ENCODE measurements at places on chromosomes 13 and 19.

GRCh38 chr19:11142528-11143171, 12.9 kb downstream of the SPC24 start:
- peak; percentile 69 for DNase-seq

- no peak for DNase-seq
These were observed 3.4 kb downstream of the PBX4 start for GRCh38 chr19:19615086-19615485.

DNA sequence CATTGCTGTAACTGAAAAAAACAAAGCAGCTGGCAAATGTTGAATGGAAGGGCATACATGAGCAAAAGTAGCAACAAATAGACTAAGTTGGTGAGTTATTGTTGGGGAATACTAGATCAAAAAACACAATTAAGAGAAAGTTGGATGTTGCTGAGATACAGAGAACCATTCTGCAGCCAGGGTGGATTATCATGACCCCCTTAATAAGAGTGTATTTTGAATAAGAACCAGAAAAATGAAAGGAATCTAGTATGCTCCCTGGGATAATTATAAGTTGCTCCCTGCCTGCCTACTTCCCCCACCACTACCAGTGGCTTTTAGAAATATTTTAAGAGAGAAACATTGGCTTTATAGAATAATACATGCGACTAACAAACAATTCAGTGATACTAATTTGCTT, 14.5 kb upstream of the TRPC4 start:
- no peak for DNase-seq

DNA sequence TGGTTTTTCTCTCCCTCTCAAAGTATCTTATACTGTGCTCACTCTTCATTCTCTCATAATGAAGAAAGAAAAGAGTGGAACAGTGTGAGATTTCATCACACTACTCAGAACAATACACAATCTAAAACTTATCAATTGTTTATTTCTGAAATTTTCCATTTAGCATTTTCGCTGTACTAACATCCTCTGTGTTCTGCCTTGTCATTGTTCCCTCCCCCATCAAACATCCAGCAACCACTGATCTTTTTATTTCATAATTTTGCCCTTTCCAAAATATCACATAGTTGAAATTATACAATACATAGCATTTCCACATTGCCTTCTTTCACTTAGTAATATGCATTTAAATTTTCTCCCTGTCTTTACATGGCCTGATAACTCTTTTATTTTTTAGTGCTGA, 658.7 kb downstream of the SLITRK1 start:
- no peak for DNase-seq

GRCh38 chr19:1955171-1956121, 14.5 kb downstream of the CSNK1G2 start:
- no peak for DNase-seq

- DNase-seq, result no peak
These were observed 353.5 kb downstream of the DACH1 start for GRCh38 chr13:71513411-71514033.

GRCh38 chr19:48053856-48054255, 10.0 kb upstream of the CABP5 start:
- no peak for DNase-seq

DNA sequence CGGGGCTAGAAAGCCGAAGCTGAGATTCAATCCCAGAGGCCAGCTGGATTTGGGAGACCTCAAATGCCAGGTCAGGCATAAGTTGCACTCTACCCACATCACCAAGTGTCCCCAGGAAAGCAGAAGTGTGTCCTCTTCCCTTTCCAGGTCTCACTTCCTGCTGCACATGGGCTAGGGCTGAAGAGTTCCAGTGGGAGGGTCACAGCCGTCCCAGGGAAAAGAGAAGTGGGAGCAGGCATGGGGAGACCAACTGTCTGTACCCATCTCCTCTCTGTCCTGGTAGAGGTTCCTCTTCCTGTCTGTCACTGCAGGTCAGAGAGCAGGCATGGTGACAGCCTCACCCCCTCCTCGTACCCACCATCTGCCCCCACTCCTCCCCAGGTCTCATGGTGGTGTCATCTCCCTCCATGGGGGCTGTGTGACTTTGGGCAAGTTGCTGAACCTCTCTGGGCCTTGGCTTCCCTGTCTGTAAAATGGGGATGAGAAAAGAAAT, 14.8 kb downstream of the AXL start:
- no peak for DNase-seq

GRCh38 chr13:33261387-33262061, 24.0 kb downstream of the STARD13 start:
- DNase-seq, result no peak

DNA sequence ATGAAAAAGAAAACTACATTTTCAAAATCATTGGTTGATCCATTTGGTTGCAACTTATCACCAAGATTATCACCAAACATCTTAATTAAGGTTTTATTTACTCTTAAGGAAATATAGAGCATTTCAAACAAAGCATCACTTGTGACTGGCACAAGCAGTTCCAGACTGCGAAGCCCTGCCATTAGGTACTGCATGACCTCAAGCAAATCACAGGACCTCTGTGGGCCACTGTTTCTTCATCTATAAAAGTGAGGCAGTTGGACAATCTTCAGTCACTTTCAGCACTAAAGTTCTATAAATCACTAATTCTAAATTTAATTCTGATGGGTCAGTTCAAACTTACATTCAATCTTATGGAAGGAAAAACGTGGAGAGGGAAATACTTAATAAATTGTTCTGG, 2.0 kb downstream of the ELF1 start:
- peak; percentile 70 for DNase-seq

DNA sequence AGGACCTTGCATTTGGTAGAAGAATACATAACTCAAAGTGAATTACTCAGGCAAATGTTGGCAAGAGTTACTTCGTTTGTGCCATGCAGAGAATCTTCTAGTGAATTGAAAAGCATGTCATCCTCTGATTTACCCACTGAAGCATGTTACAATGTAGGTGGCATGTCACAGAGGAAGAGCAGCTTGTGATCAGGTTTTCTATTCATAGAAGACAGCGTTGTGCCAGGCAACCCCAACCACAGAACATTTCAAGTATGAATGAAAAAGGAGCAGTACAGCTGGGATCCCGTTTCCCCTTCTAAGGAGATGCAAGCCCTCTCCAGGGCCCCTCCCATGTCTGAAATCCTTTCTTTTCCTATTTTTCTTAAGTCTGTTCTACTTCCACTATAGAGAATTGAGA, 6.0 kb upstream of the KATNAL1 start:
- DNase-seq, result no peak

DNA sequence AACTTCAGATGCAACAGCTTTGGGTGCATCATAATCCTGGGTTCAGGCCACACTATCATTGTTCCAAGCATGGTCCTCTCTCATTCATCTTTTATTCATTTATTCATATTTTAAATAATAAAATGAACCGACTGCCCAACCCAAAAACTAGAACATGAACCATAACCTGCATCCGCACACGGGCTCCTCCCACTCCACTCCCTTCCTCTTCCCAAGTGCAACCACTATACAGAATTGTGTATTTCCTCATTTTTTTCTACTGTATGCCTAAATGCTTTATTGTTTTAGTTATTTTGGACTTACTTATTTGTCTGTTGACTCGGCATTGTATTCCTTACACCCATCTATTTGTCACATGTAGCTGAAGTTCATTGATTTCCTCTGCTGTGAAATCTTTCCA, 30.7 kb upstream of the POMP start:
- no peak for DNase-seq

DNA sequence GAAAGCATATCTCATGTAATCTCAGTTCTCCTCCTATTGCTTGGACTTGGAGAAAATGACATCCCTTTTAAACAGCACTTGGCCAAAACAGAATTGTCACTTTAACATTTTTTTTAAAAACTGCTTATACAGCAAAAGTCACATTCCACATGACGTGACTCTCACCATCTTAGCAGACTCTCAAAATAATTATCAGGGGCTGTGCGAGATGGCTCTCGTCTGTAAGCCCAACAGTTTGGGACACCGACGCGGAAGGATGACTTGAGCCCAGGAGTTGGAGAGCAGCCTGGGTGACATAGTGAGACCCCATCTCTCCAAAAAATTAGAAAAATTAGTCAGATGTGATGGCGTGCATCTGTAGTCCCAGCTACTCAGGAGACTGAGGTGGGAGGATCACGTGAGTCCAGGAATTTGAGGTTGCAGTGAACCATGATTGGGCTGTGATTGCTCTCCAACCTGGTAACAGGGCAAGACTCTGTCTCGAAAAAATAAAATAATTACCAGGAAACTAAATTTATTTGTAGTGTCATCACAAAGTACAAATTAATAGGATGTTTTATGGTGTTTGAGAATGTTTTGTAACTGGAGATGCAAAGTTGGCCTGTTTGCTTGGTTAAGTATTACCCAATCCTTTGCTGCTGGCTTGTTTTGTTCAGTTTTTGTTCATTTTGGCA, 8.8 kb downstream of the SAFB start:
- no peak for DNase-seq

GRCh38 chr13:20336761-20337160, 104.6 kb upstream of the GJB6 start:
- no peak for DNase-seq

- peak; percentile 68 for DNase-seq
These were observed 11.4 kb upstream of the IGFL1 start for GRCh38 chr19:46218160-46218559.

GRCh38 chr19:56111601-56112312, 9.3 kb downstream of the ZNF787 start:
- DNase-seq, result no peak

GRCh38 chr13:30234619-30235162, 72.7 kb downstream of the KATNAL1 start:
- no peak for DNase-seq

- DNase-seq, result peak; percentile 99
These were observed 31.4 kb downstream of the CERS4 start for GRCh38 chr19:8240274-8241229.

- DNase-seq, result no peak
These were observed 207.5 kb downstream of the ENOX1 start for GRCh38 chr13:43579321-43579720.

DNA sequence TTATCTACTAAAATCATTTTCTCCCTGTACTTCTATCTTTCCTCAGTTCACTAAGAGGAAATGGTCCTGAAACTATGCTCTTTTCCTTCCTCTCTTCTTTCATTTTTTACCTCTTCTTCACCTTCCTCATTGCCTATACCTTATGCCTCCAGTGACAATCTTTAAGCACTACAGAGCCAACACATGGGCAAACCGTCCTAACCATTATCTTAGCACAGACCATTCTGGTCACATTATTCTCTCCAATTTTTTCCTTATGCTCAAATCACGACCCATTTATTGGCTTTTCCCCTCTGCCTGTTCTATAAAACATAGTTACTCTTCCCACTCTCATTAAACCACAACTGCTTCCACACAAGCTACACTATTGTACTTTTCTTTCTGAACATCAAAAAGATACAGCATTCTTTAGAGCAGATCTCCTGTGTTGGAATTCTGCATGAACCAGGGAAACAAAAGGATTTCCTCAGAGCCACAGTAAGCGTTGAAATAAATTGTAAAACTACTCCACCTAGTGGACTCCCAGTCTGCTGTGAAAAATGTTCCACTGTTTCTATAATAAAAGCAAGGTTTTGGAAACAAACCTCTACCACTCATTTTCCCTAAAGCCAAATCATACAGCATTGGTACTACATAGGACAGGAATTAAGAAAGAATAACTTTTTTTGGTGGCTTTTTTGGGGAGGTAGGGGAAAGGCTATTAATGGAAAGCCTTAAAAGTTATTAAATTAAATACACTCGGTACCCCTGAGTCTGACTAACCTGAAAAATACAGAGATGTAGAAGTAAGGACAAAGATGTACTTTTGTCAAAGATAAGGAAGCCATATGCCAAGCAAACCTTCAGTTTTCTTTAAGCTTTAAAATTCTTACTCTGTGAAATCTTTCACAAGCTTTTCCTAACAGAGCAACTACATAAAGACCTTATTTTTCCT, 19.5 kb downstream of the NUFIP1 start:
- DNase-seq, result peak; percentile 62

- peak; percentile 5 for DNase-seq
These were observed 46.7 kb upstream of the ZNF835 start for GRCh38 chr19:56718231-56718630.

GRCh38 chr19:36916991-36917390, 859 bp downstream of the ZNF568 start:
- peak; percentile 83 for DNase-seq

DNA sequence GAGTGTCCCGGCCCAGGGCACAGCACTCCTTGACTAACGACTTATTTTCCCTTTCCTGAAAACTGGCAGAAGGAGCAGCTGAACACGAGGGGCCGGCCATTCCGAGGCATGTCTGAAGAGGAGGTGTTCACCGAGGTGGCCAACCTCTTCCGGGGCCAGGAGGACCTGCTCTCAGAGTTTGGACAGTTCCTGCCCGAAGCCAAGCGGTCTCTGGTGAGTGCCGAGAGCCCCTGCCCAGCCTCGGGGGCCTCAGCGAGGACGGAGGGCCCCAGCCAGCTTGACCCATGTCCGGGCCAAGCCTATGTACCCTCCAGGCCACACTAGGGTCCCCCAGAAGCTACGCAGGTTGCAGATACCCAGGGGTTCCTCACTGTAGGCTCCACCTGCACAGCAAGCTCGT, 17.7 kb downstream of the SIN3B start:
- no peak for DNase-seq

GRCh38 chr19:16003391-16003790, 54.6 kb downstream of the OR10H4 start:
- no peak for DNase-seq

GRCh38 chr19:10000171-10000826, 10.0 kb downstream of the COL5A3 start:
- DNase-seq, result peak; percentile 85

DNA sequence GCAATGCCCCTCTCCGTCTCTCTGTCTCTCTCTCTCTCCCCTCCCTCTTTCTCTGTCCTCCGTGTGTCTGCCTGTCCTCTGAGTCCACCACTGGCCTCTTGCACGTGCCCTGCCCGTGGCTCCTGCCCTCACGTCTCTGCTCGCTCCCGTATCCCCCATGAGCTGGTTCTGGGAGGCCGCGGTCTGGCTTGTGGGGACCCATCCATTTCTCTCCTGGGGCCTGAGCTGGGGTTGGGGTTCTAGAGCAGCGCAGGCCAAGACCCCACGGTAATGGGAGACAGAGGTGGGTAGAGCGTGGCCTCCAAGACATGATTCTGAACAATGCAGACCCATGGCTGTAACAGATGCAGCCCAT, 19.0 kb downstream of the C2CD4C start:
- DNase-seq, result no peak

- no peak for DNase-seq
These were observed 619.8 kb downstream of the DCT start for GRCh38 chr13:93859716-93860115.

DNA sequence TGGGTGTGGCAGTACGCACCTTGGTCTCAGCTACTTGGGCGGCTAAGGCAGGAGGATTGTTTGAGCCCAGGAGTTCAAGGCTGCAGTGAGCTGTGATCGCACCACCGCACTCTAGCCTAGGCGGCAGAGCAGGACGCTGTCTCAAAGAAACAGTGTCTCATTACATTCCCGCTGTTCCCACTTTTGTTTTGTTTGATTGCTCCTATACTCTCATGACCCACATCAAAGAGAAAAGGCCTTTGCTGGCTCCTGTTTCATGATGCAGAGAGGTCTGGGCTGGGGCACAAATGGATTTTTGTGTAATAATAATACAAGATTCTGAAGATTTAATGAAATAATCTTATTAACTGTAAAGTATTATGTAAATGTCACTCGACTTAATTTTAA, 85.7 kb downstream of the LACC1 start:
- no peak for DNase-seq

GRCh38 chr19:18796239-18796638, 5.1 kb upstream of the COMP start:
- DNase-seq, result no peak

Data from OCI-M1 (cell line).